ENCODE measurements at places on chromosomes 11 and 22. TPM values are rescaled to one million over a fixed set of nuclear protein-coding genes. Genes with fewer than 3 reads are reported as not detected.

Gene MPZL3
- total RNA-seq, result 0.41 TPM

Gene FOLR2
- not detected for total RNA-seq

Gene NFAM1
- total RNA-seq, result not detected

Gene POU2AF1
- not detected for total RNA-seq

Gene NLRP10
- 1.7 TPM for total RNA-seq

Gene OLFML1
- 27.1 TPM for total RNA-seq

Gene PRR33
- total RNA-seq, result not detected

Gene PGM2L1
- total RNA-seq, result 4.2 TPM

Gene OR51Q1
- total RNA-seq, result not detected

Gene GSTT2B
- 4.9 TPM for total RNA-seq

Gene ACTN3
- not detected for total RNA-seq

Gene DCUN1D5
- total RNA-seq, result 136 TPM

Gene DNAJC24
- 20.0 TPM for total RNA-seq

Gene ZBTB16
- 0.41 TPM for total RNA-seq

All from fibroblast of the aortic adventitia (primary cell).